Bronchial epithelial cell (primary cell): ENCODE measurements at places on chromosomes 2 and 18.
A peak's percentile ranks its signal among the peaks of the same experiment; 100 is the strongest.

GRCh38 chr2:3460831-3461800 lies 58.2 kb downstream of the ADI1 start:
- DNase-seq: no peak

DNA sequence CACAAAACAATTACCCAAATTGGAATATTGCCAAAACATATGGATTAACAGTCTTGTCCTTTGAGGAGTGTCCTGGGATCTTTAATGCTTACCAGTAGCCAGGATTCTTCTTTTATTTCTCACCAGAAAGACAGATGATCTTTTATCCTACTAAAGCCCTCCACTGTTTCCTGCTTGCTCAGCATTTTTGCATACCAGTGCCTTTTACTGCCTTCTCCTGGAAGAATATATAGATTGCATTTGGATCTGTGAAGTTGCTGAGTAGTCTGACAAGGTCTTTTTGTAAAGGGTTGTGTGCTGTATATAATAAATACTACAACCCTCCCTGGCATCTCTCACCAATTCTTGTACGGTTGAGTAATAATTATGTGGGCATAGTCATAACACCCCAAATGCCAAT lies 652.2 kb downstream of the LRRTM4 start:
- peak; percentile 1 for DNase-seq

GRCh38 chr2:71069376-71069775 lies 928 bp downstream of the NAGK start:
- DNase-seq: peak; percentile 56

- DNase-seq: no peak
These were observed 303.7 kb upstream of the HS6ST1 start for GRCh38 chr2:128622371-128622770.

DNA sequence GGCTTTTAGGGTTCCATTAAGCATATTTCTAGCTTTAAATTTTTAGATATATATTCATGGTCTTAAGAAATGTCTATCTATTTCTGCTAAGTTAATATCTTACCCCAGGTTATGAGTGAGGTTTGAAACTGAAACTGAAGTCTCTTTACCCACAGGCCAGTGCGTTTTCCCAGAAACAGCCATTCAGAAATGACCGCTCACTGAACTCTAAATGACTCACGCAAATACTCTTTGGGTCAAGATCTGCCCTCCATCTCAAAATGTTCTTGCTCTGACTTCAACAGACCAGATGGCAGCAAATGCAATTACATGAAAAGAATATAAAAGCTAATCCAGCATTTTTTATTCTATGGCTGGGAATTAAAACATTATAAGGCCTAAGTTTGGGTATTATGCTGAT lies 315.2 kb downstream of the TDRD15 start:
- DNase-seq: no peak

- peak; percentile 65 for DNase-seq
These were observed 146.3 kb downstream of the GCA start for GRCh38 chr2:162490052-162490717.
